ENCODE measurements at places on chromosomes 13 and 19.

DNA sequence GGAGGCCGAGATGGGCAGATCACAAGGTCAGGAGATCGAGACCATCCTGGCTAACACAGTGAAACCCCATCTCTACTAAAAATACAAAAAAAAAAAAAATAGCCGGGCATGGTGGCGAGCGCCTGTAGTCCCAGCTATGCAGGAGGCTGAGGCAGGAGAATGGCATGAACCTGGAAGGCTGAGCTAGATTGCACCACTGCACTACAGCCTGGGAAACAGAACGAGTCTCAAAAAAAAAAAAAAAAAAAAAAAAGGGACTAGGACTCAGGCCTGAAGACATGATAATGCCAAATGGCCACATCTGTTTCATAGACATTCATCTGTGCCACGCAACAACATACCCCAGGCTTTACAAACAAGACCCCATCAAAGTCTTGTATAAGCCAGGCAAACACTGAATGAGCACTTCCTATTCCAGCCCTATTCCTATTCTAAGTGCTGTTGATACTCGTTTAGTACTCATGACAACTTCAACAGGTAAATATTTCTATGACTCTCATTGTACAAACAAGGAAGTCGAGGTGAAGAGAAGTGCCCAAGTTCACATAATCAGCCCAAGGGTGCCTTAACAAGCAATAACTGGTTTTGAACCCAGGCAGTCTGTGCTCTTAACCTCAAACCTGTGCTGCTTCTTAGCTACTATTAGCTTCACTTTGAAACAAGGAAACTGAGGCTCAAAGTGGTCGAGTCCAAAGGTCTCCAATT, 1.7 kb downstream of the B9D2 start:
- DNase-seq = no peak

GRCh38 chr13:93446238-93446637, 219.6 kb downstream of the GPC6 start:
- DNase-seq = no peak

DNA sequence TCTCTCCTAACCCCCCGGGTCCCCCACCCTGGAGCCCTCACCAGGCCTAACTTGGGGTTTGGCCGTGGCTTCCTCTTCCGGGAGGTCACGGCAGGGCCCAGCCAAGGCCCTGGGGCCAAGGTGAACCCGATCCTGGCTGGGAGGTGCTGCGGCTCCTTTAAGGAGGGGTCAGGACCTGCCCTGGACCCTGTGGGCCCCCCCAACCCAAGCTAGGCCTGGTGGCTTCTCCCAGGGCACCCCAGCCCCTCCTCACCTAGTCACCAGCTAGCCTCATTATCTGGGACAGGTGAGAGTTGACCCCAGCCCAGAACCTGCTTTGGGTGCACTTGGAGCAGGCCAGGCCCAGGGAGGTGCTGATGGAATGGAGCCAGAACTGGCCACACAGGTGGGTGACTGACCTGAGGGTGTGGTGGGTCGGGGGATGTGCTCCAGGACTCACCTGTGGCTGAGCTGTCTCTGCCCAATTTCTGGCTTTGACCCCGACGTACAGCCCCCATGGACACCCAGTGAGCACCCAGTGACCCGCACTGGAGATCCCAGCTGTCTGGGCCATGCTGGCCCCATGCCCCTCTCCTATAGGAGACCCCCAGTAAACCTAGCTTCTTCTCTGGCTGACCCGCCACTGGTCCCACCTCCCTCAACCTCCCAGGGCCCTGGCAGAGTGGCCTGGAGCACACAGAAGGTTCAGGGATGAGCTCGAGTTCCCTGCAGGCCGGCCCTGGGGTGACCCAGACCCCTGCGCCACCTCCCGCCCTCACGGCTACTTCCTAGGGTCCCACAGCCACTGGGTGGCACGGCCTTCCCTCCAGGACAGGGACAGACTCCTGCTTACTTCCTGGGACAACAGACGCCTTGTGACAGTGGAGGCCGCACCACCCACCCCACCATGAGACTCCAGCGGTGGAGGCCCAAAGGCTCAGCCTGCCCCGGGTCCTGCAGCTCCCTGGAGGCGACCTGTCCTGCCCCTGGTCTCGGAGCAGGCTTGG, 6.7 kb upstream of the MKNK2 start:
- no peak for DNase-seq

- no peak for DNase-seq
Observed at GRCh38 chr13:85631801-85632200, 167.4 kb downstream of the SLITRK6 start.

DNA sequence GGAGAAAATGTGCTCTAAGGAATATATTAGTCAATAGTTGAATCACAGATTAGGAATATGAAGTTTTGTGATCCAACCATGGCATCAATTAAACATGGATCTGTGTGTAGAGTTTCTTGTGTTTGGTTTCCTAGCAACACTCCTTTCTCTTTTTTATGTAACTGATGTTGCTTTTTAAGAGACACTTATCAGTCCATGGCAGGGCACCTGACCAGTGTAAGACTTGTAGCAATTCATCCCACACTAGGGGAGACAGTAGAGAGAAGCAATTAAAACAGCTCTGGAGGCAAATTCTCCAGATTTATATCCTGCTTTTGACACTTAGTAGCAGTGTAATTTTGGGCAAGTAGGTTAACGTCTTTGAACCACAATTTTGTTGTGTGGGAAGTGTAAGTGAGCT, 1229.0 kb downstream of the PCDH9 start:
- DNase-seq = no peak

GRCh38 chr13:67267136-67267535, 37.0 kb upstream of the PCDH9 start:
- DNase-seq = no peak

GRCh38 chr19:13929956-13930355, 8.3 kb downstream of the PODNL1 start:
- no peak for DNase-seq

GRCh38 chr13:47310401-47310800, 413.5 kb upstream of the HTR2A start:
- no peak for DNase-seq

DNA sequence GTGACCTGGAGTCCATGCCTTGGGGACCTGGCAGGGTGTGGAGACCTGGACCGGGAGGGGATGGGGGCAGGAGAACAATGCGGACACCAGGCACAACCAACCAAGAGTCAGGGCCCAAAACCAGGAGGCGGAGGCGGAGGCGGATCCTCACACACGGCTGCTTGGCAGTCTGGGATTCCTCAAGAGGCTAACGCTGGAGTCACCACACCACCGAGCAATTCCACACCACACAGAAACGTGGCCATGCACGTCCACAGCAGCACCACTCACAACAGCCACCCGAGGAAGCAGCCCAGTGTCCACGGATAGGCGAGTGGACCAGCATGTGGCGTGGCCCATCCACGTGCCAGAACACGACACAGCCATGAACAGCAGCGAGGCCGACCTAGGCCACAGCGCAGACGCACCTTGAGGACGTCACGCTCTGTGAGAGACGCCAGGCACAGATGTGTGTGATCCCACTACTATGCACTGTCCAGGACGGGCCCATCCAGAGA, 17.7 kb downstream of the SBNO2 start:
- no peak for DNase-seq

GRCh38 chr19:18306209-18306887, 16.5 kb downstream of the LSM4 start:
- DNase-seq = no peak

- peak; percentile 87 for DNase-seq
Observed at GRCh38 chr19:39557811-39558623, 18.1 kb upstream of the EID2 start.

- no peak for DNase-seq
Observed at GRCh38 chr13:98565726-98566565, 11.0 kb downstream of the STK24 start.

- peak; percentile 8 for DNase-seq
Observed at GRCh38 chr13:91722267-91722884, 324.0 kb downstream of the GPC5 start.

GRCh38 chr13:93614776-93615175, 388.2 kb downstream of the GPC6 start:
- no peak for DNase-seq

DNA sequence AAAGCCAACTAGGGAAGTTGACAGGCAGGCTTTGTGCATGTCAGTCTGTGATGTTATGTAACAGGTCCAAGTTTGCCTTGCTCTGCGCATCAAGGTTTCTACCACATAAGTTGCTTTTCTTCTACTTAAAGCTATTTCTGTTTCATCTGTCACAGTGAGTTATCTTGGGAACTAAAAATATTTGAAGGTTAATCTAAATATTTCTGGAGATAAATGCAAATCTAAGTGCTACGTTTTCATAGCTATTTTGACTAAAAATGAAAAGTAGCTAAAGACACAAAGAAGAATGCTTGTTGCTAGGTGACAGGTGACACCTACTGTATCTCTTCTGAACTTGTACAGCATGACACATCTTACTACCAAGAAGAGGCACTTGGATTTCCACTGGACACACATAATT, 135.6 kb downstream of the KLF12 start:
- DNase-seq = no peak

DNA sequence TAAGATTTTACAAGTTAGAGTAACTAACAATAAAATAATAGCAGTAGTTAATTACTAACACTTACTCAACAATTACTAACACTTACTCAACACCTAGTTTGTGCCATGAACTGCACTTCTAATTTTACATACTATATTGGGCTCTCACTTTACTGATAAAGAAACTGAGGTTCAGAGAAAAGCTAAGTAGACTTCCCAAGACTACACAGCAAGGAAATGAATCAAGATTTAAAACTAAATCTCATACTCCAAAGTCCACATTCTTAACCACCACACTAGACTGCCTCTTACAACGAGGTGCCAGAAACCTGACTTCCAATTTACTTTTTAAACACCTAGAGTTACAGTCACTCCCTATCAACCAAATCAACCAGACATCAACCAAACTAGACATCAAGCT, 25.1 kb downstream of the RBM26 start:
- DNase-seq = no peak

GRCh38 chr19:18428173-18428786, 9.1 kb downstream of the SSBP4 start:
- no peak for DNase-seq

DNA sequence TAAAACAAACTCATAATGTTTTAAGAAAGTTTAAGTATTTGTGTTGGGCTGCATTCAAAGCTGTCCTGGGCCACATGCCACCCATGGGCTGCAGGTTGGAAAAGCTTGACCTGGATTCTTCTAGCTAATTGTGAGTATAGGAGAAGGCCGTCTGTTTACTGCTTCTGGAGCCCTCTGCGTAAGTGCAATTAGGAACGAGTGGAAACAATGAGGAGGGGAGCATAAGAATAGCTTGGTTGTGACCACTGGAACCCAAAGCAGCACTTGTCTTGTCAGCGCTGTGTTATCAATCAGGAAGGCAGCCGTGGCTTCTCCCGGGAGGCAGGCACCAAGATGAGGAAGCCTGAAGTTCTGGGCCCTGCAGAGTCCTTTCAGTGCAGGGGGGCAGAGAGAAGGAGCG, 110.4 kb upstream of the MBNL2 start:
- DNase-seq = no peak

DNA sequence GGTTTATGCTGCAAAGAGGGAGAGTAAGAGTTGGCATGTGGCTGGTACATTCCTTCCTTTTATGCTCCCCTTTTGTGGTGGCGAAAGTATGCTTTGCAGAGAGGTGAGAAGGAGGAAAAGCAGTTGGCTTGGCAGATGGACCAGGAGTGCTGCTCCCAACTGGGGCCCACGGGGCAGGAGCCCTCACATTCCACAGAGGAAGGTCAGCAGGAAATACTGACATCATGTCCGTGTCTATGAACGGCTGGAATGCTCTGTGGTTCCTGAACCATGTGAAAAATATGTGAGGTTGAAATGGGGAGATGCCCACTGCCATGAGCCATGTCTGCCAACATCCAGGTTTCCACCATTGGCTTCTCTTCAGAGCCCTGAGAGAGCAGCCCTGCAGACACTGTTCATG, 33.3 kb upstream of the GAS6 start:
- no peak for DNase-seq

DNA sequence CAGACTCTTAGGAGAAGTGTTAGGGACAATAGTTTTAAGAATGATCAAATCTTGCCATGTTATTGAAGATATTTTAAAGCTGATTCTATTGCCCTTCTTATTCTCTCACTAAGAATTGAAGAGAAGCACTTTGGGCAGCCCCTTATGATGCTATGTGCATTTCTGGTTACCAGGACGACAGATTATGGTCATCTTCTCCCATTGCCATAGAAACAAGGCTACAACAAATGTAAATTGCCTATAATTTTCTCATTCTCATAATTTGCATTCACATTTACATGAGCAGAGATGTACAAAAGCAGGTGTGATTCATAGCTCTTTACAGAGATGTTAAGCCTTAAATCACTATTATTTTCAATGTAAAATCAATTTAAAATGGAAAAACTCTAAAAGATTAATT, 137.3 kb upstream of the PCDH9 start:
- DNase-seq = no peak

DNA sequence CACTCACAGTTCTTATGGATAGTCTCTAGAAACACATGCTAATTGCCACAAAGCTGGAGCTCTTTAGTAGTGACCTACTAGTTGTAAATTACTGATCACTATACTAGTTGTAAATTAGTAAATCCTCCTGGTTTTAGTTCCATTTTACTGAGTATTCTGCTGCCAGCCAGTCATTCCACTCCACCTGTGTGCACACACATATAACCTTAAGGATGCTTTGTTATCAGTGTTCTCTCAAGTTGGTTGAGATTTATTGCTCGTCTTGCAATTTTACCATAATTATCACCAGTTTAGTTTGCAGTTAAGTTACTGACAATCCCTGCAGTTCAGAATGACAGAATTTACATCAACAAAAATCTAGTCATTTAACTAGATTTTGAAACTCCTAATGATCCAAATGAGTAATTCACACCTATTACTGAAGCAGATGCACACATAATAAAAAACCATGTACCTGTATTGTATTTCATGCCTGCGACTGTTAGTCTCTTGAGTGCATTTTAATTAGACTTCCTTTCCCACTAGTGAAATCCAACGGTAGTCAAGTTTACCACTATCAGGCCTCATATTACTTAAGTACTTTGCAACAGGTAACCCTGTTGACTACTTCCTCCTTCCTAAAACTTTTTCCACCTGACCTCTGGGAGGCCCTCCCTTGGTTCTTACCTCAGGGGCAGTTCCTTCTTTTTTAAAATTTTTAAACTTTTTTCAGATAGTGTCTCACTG, 7.6 kb downstream of the TPT1 start:
- no peak for DNase-seq

DNA sequence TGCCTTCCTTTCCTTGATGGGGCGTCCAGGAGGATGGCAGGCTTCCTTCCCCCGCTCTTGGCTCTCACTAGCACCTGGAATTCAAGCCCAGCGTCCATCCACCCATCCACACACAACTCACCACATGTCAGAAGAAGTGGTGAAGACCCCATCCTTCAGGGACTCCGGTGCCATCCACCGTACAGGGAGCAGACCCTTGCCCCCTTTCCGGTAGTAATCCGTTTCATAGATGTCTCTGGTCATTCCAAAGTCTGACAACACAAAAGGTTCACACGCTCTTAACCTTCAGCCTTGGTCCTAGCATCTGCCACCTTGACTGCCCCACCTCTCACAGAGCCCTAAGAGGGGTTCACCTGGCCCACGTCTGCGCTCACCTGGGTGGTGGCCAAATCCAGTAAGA, 51.0 kb downstream of the ZNF557 start:
- no peak for DNase-seq

- DNase-seq = no peak
Observed at GRCh38 chr13:30936971-30937370, 4.5 kb downstream of the TEX26 start.

- no peak for DNase-seq
Observed at GRCh38 chr19:2798733-2799132, 13.4 kb downstream of the THOP1 start.

GRCh38 chr13:79779761-79780160, 298.8 kb downstream of the NDFIP2 start:
- no peak for DNase-seq

GRCh38 chr13:92767468-92767867, 459.1 kb upstream of the GPC6 start:
- DNase-seq = no peak

Data from NCI-H187 (cell line).